ENCODE measurements at places on chromosomes 2 and 18. TPM values are rescaled to one million over a fixed set of nuclear protein-coding genes. Genes with fewer than 3 reads are reported as not detected.

- no peak for DNase-seq
Measured at GRCh38 chr2:219274361-219274921, 4.7 kb upstream of the DNAJB2 start.

DNA sequence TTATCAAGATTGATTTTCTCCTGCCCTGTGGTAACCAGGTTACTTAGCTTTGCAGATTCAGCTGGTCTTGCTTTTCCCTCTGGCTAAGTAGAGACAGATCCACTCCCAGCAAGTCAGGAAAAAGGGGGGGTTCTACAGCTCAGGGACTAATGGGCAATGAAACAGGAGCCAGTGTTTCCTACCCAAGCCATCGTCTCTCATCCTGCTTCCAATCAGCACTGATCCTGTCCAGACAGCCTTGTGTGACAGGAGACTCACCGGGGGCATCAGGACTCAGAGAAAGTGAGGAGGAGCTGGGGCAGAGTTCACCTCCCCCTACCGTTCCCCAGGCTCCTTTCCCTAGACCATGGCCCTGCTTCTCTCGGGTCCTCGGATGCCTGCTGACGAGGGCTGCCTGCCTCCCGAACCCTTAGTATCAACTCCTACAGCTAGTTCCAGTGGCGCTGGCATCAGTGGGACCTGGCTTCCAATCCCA, 307.6 kb downstream of the ALK start:
- no peak for DNase-seq

GRCh38 chr2:19883971-19884720, 17.6 kb downstream of the TTC32 start:
- no peak for DNase-seq

GRCh38 chr2:51710222-51710621, 678.3 kb upstream of the NRXN1 start:
- no peak for DNase-seq

DNA sequence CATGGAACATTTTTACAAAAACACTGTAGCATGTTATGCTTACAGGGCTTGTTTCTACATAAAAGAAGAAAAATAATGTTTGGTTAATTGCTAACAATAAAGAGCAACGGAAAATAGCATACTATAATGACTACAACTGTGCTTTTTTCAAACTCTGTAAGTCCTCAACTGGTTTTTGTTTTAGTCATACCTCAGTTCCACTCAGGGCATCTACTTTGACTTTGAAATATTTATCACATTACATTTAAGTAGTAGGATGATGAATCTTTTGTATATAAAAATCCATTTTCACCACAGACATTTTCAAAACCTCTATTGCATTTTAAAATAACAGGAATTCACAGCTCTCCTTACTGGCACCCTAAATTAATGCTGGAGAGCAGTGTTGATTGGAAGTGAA, 8.3 kb downstream of the SATB2 start:
- no peak for DNase-seq

DNA sequence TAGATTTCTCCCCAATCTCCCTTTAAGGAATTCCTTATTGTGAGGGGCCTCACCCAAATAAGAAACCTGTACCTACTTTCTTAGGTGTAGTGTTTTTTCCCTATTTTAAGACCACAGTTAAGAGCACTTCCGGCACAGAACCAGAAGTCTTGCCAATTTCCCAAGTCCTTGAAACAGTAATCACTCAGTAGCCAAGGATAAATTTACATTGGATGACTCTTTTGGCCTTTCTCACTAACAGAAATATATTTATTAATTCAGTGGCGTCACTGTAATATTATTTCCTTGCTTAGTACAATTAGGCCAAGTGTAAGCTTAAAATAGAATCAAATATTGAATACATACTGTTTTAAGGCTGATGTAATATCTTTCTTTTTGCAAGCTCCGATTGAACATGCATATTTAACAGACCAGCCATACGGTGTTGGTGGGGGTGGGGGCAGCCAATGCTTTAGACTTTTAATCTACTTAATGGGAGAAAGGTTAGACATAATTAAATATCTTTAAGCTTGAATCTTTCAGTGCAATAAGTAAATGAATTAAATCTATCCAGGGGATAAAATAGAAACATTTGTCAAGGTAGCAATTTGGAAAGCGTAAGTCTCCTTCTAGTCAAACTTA, 50.8 kb upstream of the ITGA6 start:
- DNase-seq = no peak

GRCh38 chr2:137696916-137697315, 267.4 kb upstream of the HNMT start:
- no peak for DNase-seq

DNA sequence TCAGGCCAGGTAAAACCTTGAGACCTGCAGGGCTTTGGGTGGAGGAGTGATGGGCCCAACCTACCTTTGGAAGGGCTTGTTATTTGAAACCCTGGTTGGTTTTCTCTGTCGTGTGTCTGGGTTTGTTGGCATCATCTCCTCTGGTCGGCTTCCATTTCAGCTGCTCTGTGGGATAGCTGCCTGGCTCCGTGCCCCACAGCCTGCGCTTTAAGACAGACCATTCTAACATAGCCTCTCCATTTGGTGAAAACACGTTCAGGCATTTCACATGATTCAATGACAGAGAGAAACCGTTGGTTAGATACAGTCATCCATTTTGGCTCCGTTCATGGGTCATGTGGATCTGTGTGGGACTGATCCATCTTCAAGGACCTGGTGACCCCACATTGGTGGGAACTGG, 37.0 kb upstream of the LYPD6B start:
- DNase-seq = no peak

- no peak for DNase-seq
Measured at GRCh38 chr2:147320146-147320545, 524.7 kb upstream of the ACVR2A start.

Gene HRH4
- polyA plus RNA-seq = not detected

Gene CXCR1
- polyA plus RNA-seq = not detected

Gene CLASP1
- polyA plus RNA-seq = 44.1 TPM

Gene SKOR2
- not detected for polyA plus RNA-seq

Gene APCDD1
- 57.3 TPM for polyA plus RNA-seq

Gene CHPF
- polyA plus RNA-seq = 21.0 TPM

Gene TBR1
- polyA plus RNA-seq = not detected

Gene POTEJ
- not detected for polyA plus RNA-seq

Gene MDH1B
- polyA plus RNA-seq = 17.8 TPM

Measured in right renal cortex interstitium (tissue), 3 donors.